ENCODE measurements at places on chromosomes 13 and 19.

GRCh38 chr19:42326969-42327368, 1.5 kb downstream of the MEGF8 start:
- DNase-seq = no peak

DNA sequence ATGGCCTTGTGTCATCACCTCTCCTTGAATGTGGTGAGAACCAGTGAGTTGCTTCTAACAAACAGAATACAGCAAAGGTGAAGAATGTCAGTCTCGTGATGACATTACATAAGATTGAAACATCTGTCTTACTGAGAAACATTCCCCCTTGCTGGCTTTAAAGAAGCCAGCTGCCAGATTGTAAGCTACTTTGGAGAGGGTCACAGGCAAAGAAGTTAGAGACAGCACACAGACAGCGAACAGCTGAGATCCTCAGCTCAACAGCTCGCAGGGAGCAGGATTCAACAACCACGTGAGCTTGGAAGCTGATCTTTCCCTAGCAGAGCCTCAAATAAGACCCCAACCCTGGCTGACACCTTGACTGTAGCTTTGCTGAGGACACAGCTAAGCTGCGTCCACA, 367.9 kb downstream of the LIG4 start:
- DNase-seq = no peak

GRCh38 chr13:97387485-97387839, 46.5 kb upstream of the RAP2A start:
- DNase-seq = no peak

- no peak for DNase-seq
These were observed 1314.9 kb downstream of the PCDH9 start for GRCh38 chr13:65915195-65915594.

GRCh38 chr19:51330366-51330765, 11.6 kb downstream of the VSIG10L start:
- no peak for DNase-seq

DNA sequence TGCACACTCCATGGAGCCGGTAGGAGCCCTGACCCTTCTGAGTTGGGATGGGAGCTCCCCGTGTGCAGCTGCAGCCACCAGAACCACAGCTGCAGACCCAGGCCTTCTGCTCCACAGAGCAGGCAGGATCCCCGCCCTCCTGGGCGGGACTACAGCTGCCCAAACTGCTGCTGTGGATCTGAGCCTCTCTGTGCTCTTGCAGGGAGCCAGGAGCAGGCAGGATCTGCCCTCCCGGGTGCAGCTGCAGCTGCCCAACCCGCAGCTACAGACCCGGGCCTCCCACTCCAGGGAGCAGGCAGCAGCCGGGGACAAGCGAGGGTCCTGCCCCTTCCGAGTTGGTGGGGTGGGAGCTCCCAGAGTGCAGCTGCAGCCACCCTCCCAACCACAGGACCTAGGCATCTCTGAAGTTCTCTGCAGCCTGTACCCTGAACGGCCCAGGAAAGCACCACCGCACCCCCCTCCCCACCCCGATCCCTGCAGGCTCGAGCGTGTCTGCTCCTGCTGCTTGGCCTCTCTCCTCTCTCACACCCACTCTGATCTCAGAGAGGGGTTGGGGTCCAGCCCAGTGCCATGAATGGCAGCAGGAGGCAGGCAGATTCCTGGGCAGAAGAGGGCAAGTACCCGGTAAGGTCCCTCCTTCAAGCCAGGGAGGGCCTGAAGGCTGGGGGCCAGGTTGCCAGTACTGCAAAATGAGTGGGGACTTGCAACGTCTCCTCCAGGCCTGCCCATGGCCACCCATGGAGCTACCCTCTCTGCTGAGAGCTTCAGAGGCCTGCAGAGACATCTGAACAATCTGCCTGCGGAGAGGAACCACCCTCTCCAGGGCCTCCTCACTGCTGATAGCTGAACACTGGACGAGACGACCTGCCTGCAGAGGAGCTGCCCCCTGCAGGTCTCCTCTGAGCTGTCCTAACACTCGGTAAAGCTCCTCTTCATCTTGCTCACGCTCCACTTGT, 16.4 kb upstream of the EMP3 start:
- no peak for DNase-seq

DNA sequence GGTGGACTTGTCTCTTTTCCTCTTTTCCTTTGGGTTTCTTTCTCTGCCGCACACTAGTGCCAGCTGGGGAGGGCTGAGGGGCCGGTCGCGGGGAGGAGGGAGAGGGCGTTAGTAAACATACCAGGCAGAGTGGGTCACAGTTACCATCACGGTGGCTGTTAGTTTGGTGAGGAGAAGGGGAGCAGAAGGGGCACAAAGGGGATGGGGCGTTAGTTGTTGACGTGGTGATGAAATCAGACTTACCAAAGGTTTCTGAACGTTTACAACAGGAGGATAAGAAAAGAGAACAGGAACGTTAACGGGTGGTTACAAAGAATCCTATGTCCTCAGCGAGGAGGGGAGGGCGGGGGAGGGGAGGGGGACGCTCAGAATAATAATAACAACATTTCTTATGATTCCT, 77.9 kb downstream of the PTPRS start:
- DNase-seq = no peak

DNA sequence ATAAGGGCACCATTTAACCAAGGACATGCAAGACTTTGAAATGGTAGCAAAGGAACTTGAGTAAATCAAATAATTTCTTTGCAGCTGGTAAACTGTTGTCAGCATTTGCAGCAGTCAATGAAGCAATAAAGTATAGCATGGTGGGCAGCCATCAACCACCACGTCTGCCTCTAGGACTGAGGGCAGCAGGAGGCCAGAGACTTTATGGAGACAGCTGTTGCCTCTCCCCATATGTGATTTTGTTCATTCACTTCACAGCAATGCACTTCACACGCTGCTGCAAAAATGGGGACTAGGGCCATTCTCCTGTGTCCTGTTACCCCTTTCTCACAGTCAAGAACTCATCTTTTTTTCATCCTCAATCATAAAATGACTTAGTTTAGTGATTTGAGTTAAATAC, 51.3 kb upstream of the PCDH9 start:
- DNase-seq = no peak
